ENCODE measurements at places on chromosomes 16 and 17. TPM values are rescaled to one million over a fixed set of nuclear protein-coding genes. Genes with fewer than 3 reads are reported as not detected.
A peak's percentile ranks its signal among the peaks of the same experiment; 100 is the strongest.

Gene HOXB13
- total RNA-seq, result not detected

Gene MMP28
- total RNA-seq, result 0.97 TPM

Gene P2RX1
- not detected for total RNA-seq

Gene AIPL1
- not detected for total RNA-seq

Gene PIPOX
- 3.1 TPM for total RNA-seq

Gene VMO1
- total RNA-seq, result 1.2 TPM

DNA sequence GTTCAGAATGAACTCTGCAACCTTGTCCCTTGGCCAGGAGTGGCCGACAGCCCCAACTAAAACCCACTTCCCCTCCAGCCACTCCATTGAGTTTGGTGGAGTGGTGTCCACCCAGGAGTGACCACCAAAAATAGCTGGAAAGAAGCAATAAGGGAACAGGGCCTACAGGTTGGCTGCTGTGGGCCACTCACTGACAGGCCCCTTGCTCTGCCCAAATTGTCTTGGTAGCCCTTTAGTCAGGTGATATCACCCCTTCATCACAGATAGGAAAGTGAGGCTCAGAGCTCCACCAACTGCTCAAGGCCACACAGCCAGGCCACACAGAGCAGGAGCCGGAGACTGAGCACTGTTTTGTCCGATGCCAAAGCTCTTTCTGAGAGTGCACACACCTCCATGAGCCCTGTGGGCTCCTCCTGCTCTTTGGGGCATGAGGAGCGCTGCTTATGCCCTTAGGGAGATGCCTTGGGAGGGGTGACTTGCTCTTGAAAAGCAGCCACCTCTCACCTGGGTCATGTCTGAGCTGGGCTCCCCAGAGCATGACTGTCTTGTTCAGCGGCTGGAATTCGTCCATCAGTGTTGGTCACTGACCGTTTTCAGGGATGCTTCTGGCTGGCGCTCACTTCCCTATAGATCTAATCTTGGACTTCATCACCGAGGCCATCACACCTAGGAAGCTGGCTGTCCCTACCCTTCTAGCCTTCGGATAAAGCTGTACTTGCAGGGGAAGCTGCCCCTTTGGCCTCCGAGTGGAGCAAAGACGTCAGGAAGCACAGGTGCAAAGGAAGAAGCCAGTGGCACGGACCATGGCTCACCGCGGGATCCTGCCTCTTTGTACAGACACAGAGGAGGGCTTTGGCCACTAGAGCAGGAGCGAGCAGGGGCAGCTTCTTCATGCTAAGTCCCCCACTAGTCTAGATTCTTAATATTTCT, 186.0 kb upstream of the ZNF469 start:
- H3K27me3 ChIP-seq, result no peaks in the 10 kb centered on the region
- no peaks in the 10 kb centered on the region for H3K36me3 ChIP-seq
- H3K4me1 ChIP-seq, result peaks cover 13% of the 10 kb centered on the region
- no peak for DNase-seq
- no peak overlapping the region for H3K27ac ChIP-seq
- no peak overlapping the region for H3K4me3 ChIP-seq

- peaks cover 3% of the 10 kb centered on the region for H3K27me3 ChIP-seq
- peaks cover 37% of the 10 kb centered on the region for H3K4me1 ChIP-seq
- H3K36me3 ChIP-seq, result peaks cover 20% of the 10 kb centered on the region
- H3K4me3 ChIP-seq, result peak overlapping the region; percentile 99
- peak; percentile 53 for DNase-seq
- H3K27ac ChIP-seq, result peak overlapping the region; percentile 99
These were observed 2.8 kb downstream of the TOB1 start for GRCh38 chr17:50863221-50863843.

- no peak overlapping the region for H3K4me3 ChIP-seq
- H3K27me3 ChIP-seq, result peaks cover 34% of the 10 kb centered on the region
- H3K36me3 ChIP-seq, result no peaks in the 10 kb centered on the region
- peak; percentile 42 for DNase-seq
- no peak overlapping the region for H3K27ac ChIP-seq
These were observed 95.2 kb downstream of the C16orf78 start for GRCh38 chr16:49468611-49469310.

DNA sequence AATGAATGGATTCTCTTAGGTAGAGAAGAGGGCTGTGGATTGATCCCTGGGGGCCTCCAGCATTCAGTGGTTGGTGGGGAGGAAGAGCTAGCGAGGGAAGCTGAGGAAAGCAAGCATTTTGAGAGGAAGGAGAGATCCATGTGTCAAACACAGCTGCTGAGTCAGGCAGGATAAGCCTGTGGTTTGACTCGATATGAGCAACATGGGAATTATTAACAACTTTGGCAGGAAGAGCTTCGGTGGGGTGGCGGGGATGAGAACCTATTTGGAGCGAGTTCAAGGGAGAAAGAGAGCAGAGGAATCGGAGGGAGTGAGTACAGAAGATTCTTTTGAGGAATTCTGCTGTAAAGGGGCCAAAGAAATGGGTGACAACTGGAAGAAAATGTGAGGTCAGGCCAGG, 59.5 kb upstream of the CDC42EP4 start:
- H3K27ac ChIP-seq, result no peak overlapping the region
- H3K4me1 ChIP-seq, result peaks cover 4% of the 10 kb centered on the region
- DNase-seq, result no peak
- H3K27me3 ChIP-seq, result no peaks in the 10 kb centered on the region

DNA sequence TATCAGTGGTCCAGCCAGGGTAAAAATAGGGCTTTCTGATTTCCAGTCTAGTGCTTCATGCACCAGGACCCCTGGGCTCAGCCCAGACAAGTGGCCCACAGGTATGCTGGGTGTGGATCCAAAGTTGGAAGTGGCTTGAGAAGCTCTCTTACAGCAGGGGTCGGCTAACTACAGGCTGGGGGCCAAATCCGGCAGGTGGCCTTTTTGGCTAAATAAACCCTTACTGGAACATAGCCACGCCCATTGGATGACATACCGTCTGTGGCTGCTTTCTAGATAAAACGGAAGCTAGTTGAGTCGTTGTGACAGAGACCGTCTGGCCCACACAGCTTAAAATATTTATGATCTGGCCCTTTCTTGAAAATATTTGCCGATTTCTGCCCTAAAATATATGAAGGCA, 119.0 kb upstream of the CDC42EP4 start:
- H3K4me3 ChIP-seq, result no peak overlapping the region
- no peak overlapping the region for H3K27ac ChIP-seq
- no peaks in the 10 kb centered on the region for H3K27me3 ChIP-seq

DNA sequence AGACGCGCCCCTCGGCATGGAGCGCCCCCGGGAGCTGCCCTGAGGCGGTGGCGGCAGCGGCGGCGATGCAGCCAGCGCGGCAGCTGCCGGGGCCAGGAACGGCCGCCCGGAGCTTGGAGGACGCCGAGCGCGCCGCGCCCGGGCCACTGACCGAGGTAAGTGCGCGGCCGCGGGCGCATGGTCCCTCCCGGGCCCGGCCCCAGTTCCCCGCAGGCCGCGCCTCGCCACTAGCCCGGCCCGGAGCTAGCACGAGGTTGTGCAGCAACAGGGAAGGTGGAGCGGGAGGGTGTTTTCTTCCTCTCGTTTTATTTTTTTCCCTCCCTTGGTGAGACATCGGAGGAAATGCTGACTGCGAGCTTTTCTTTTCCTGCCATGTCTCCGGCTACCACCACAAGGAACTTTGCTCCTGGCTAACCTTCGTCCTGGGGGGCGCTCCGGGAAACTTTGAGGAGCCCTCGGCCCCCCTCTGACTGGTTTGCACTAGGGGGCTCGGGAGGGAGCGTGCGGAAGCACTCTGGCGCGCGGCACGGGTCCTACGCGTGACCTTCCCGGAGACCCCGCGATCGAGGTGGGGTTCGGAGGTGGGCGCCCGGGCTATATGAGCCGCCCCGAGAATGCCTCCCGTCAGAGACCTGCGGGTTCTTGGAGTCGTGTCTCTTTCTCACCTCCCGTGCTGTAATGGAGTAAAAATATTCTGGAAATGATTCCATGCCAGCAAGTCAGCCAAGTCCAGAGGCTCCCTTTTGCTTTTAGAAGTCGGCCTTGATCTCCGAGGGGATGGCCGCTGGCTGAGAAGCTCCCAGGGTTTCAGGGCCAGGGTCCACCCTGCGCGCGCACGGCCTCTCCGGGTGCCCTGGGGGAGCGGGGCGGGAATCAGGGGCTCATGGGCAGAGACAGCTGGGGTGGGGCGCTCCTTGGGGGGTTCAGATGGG, 868 bp downstream of the KCNJ12 start:
- peaks cover 43% of the 10 kb centered on the region for H3K27me3 ChIP-seq
- peaks cover 13% of the 10 kb centered on the region for H3K4me1 ChIP-seq
- H3K4me3 ChIP-seq, result peak overlapping the region; percentile 80
- no peak for DNase-seq
- no peak overlapping the region for H3K27ac ChIP-seq
- H3K36me3 ChIP-seq, result no peaks in the 10 kb centered on the region

GRCh38 chr17:73307130-73307529, 4.7 kb downstream of the CDC42EP4 start:
- H3K27me3 ChIP-seq, result no peaks in the 10 kb centered on the region
- H3K4me1 ChIP-seq, result peaks cover 49% of the 10 kb centered on the region
- H3K27ac ChIP-seq, result no peak overlapping the region
- H3K36me3 ChIP-seq, result peaks cover 5% of the 10 kb centered on the region

DNA sequence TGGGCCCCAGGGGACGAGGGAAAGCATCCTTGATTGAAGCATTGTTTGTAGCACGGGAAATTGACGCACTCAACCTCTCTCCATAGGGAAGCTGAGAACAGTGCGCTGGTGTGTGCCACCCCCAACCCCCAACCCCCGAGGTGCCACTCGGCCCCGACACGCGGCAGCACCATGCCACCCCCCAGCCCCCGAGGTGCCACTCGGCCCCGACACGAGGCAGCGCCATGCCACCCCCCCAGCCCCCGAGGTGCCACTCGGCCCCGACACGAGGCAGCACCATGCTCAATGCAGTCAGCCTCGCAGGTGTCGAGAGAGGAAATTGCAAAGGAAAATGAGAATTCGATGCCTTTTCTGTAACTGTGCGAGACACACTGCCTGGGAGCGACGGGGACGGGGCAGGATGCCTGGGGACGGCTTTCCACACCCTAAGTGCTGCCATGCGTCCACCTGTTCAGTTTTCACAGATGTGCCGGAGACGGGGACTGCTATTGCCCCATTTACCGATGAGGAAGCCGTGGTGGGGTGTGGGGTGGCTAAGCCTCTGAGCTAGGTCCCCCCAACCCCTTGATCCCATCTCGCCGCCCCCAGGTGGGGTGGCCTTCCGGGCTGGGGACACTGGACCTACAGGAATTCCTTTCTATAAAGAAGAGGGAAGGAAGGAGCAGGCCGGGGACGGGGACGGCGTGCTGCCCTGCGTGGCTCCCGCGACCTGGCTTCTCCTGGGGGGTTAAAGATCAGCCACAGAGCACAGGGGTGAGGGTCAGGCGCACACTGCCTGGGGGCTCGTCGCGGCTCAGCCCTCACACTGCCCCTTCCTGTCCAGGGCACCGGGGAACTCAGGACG, 9.8 kb downstream of the CBFA2T3 start:
- H3K27me3 ChIP-seq, result peaks cover 4% of the 10 kb centered on the region
- H3K27ac ChIP-seq, result no peak overlapping the region
- no peak overlapping the region for H3K4me3 ChIP-seq
- H3K36me3 ChIP-seq, result no peaks in the 10 kb centered on the region

DNA sequence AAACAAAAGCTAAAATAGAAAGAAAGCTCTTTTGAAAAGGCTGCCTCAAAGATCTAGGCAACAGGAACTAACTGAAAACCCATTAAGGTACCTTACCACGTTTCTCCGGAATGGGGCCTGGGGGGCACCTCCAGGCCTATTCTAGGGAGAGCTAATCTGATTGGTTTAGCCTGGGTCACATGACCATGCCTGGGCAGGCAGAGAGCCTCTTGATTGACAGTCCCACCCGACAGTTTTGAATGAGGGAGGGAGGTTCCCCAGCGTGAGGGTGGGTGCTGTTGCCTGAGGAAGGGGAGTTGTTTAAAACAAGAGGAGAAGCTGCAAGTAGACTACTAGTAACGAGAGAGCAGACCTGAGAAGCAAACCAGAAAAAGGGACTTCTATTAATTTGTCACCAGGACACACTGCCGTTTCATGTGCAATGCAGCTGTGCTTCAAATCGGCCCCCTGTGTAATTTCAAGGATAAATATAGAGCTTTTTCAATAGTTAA, 143.4 kb upstream of the HS3ST2 start:
- H3K27ac ChIP-seq, result no peak overlapping the region
- no peak overlapping the region for H3K4me3 ChIP-seq
- H3K27me3 ChIP-seq, result no peaks in the 10 kb centered on the region
- H3K36me3 ChIP-seq, result no peaks in the 10 kb centered on the region
- DNase-seq, result peak; percentile 67

GRCh38 chr16:49048557-49048956, 233.1 kb downstream of the CBLN1 start:
- no peaks in the 10 kb centered on the region for H3K4me1 ChIP-seq
- peaks cover 23% of the 10 kb centered on the region for H3K27me3 ChIP-seq
- H3K36me3 ChIP-seq, result no peaks in the 10 kb centered on the region
- H3K27ac ChIP-seq, result no peak overlapping the region
- no peak for DNase-seq

DNA sequence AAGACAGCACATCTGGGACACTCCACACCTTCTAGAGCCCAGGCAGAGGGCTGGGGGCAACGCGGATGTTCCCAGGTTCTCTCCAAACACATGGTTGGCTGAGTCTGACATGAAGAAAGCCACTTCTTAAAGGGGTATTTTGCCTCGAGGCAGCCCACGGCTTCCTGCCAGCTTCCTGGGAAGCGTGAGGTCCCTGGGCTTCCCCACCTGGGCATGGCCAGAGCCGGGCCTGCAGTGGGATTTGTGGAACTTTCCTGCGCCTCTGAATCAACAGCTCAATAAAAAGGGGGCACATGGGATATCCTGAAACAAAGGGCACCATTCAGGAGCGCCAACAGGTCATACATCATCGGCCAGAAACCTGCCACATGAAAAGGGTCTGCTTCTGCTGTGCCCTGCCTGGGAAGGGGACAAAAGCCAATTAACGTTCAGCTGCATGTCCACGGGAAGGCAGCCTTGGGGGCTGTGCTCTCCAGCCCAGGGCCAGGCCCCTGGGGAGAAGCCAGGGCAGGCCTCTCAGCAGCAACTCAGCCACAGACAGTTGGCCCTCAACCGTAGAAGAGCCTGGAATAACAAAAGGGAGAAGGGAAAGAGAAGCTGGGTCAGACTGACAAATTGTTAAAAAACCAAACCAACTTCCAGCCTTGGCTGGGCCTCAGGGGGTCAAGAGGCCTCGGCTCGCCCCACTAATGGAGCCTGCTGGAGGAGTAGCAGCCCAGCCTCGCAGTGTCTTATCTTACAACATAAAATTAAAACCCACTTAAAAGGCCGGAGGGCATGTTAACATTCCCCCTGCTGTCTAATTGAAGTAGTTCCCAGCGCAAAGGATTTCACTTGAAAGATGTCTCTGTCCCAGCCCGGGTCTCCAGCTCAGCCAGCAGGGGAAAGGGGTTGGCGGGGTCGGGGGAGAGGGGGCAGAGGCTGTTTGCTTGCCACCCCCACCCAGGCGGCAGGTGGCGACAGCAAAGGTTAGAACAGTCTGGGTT, 34.2 kb downstream of the TBX4 start:
- peaks cover 70% of the 10 kb centered on the region for H3K27me3 ChIP-seq
- DNase-seq, result no peak
- peaks cover 54% of the 10 kb centered on the region for H3K4me1 ChIP-seq
- peaks cover under 1% of the 10 kb centered on the region for H3K36me3 ChIP-seq

GRCh38 chr17:52524096-52524637, 365.7 kb upstream of the CA10 start:
- no peaks in the 10 kb centered on the region for H3K27me3 ChIP-seq
- H3K4me3 ChIP-seq, result no peak overlapping the region
- H3K36me3 ChIP-seq, result no peaks in the 10 kb centered on the region
- no peaks in the 10 kb centered on the region for H3K4me1 ChIP-seq
- no peak for DNase-seq
